ENCODE measurements at places on chromosomes 5 and 9.
A peak's percentile ranks its signal among the peaks of the same experiment; 100 is the strongest.

DNA sequence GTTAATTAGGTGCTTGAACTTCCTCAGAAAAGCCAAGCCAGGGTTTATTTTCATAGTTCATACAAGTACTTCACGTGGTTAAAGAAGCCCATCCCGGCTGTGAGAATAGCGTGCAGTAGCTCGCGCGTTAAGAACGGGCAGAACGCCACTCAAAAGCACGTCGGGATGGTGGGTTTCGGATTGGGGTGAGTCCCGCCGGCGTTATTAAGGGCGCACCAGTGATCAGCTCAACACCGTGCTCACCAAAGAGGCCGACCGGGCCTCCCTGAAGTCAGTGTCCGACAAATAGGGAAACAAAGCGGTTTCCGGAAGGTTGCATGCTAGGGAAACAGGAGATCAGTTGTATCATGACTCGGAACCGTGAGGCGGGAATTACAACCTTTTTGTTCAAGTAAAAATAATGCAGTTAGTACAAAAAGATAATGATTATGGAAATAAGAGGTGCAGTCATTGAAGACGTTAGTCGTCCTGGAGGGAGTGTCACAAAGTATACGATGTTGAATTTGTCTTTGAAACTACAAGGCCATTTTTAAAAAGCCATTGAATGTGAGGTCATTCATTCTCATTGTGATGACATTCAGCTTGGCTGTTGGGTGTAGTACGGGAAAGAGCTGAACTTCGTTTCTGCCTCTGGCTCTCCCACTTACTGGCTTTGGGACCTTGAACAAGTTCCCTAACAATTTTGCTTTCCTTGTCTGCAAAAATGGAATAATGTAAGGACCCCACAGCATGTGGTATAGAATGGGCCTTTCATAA is 992 bp downstream of the SETD9 start:
- peaks cover 21% of the 10 kb centered on the region for H3K4me1 ChIP-seq
- DNase-seq = no peak
- H3K27me3 ChIP-seq = no peaks in the 10 kb centered on the region
- H3K4me3 ChIP-seq = peak overlapping the region; percentile 88
- H3K27ac ChIP-seq = peak overlapping the region; percentile 97

DNA sequence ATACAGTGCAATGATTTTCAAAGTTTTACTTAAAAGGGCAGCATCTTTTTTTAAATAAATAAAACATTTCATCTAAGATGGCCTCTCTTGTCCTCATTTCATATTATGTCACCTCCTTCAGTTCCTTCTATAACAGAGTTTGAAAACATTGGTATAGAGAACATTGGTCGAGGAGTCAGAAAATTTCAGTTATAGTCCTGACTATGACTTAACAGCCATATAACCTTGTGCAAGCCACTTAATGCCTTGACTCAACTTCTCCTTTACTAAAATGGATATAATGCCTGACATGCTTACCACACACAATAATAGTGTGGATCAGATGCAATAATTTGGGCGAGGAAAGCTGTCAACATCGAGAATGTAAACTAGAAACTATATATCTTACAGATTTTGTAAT is 22.6 kb downstream of the SSBP2 start:
- H3K4me3 ChIP-seq = no peak overlapping the region
- H3K27me3 ChIP-seq = no peaks in the 10 kb centered on the region
- H3K4me1 ChIP-seq = peaks cover 33% of the 10 kb centered on the region
- peaks cover 4% of the 10 kb centered on the region for H3K36me3 ChIP-seq
- H3K27ac ChIP-seq = no peak overlapping the region
- DNase-seq = no peak

DNA sequence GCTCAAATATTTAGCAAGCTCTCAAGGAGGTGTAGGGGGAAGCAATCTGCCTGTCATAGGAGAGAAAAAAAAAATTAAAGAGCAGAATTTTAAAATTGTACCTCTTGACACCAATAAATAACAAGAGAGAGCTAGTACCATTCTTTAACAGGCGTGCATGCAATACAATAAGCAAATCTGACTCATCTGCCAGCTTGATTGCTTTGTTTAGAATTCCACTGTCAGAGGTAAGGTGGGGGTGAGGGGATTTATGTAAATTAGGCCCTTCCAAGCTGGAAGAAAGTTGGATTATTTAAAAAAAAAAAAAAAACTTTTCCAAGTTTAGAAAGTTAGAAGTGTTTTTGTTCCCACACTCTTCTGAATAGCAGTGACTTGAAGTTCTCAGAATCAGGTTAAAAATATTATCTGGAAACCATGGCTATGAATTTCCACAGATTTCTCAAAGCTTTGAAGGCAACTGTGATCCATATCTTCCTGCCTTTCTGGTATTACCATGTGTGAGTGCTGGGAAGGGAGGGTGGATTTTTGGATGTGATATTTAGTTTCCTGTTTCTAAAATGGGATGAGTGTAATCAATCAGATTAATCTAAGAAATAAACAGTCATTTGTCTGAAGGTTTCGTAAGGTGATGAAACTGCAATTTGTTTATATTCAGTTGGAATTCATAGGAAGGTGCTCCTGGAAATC is 477.5 kb downstream of the TLE4 start:
- no peak overlapping the region for H3K27ac ChIP-seq
- no peak overlapping the region for H3K4me3 ChIP-seq
- H3K4me1 ChIP-seq = peaks cover 6% of the 10 kb centered on the region
- no peaks in the 10 kb centered on the region for H3K27me3 ChIP-seq
- DNase-seq = no peak
- H3K36me3 ChIP-seq = peaks cover 3% of the 10 kb centered on the region

DNA sequence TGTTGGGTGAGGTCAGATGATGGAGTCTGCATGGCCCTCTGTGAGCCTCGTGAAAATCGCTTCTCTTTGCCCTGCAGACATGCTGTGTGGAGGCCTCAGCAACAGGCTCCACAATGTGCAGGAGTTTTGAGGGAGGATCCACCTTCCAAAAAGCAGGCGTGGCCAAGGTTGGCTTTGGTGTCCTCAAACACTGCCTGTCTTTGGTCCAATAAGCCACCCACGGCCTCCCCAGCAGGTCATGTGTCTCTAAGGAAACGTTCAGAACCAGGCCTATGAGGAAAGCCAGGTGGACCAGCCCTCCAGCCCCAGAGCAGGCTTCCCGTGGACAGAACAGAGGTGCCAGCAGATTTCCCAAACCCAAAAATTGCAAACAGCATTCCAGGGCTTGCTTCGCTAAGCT is 340.7 kb upstream of the IRX2 start:
- H3K27me3 ChIP-seq = peaks cover 14% of the 10 kb centered on the region
- peaks cover 5% of the 10 kb centered on the region for H3K4me1 ChIP-seq
- H3K4me3 ChIP-seq = no peak overlapping the region
- DNase-seq = no peak
- H3K27ac ChIP-seq = no peak overlapping the region

DNA sequence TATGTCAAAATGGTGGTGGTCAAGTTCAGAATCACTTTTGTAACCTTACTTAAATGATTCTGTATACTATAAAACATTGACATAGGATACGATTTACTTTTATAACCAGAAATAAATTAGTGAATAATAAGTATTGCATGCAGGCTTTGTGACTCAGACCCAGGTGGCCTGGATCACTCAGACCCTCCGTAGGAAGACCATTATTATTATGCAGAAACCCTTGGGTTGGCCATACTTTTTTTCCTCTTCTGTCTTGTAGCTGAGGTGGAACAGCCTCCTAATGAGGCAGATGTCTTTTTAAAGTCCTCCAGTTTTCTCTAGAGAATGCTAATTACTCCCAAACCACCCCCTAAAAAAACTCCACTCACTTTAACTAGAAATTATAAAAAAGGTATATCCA is 121.9 kb downstream of the LPAR1 start:
- no peak overlapping the region for H3K4me3 ChIP-seq
- H3K4me1 ChIP-seq = no peaks in the 10 kb centered on the region
- H3K36me3 ChIP-seq = peaks cover 3% of the 10 kb centered on the region
- DNase-seq = no peak

- H3K4me3 ChIP-seq = no peak overlapping the region
- no peak overlapping the region for H3K27ac ChIP-seq
- H3K27me3 ChIP-seq = no peaks in the 10 kb centered on the region
- no peak for DNase-seq
Measured at GRCh38 chr5:109704282-109704952, 14.7 kb downstream of the MAN2A1 start.

- H3K27ac ChIP-seq = no peak overlapping the region
- no peaks in the 10 kb centered on the region for H3K4me1 ChIP-seq
- no peak for DNase-seq
- no peaks in the 10 kb centered on the region for H3K36me3 ChIP-seq
- no peaks in the 10 kb centered on the region for H3K27me3 ChIP-seq
- no peak overlapping the region for H3K4me3 ChIP-seq
Measured at GRCh38 chr5:85614489-85614888, 1003.3 kb upstream of the COX7C start.

GRCh38 chr5:125440905-125441304 is 694.5 kb upstream of the ZNF608 start:
- H3K27me3 ChIP-seq = no peaks in the 10 kb centered on the region
- no peak overlapping the region for H3K4me3 ChIP-seq

GRCh38 chr5:130333089-130333488 is 428.8 kb downstream of the CHSY3 start:
- H3K4me3 ChIP-seq = no peak overlapping the region
- H3K36me3 ChIP-seq = no peaks in the 10 kb centered on the region
- H3K27ac ChIP-seq = no peak overlapping the region
- no peaks in the 10 kb centered on the region for H3K4me1 ChIP-seq
- no peak for DNase-seq
- H3K27me3 ChIP-seq = no peaks in the 10 kb centered on the region

DNA sequence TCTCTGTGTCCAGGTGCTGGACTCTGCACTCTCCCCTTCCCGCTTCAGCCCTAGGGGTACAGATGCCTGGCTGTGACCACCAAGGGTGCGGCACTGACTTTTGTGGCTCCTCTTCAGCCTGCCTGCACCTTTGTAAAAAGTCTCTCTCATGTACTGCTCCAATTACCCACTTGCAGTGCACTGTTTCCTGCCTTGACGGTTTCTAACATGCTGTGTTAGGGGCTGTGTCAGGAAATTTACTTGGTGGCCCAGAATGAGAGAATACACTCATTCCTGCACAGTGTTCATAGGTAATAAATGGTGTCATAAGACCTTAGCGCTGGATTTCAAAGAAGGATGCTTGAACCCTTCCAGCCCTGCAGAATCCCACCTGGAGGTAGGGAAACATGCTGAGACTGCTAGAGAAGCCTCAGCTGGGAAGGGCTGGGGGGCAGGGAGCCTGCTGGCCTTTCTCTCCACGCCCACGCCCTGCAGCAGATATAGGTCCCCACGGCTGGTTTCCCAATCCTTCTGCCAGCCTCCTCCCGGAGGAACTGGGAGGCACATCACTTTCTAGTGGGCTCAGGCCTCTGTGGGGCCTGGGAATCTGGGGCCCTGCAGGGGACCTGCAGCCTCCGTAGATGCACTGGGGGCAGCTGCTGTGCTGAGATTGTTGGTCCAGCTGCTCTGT is 17.6 kb upstream of the HRH2 start:
- no peak overlapping the region for H3K27ac ChIP-seq
- no peak overlapping the region for H3K4me3 ChIP-seq
- peaks cover 4% of the 10 kb centered on the region for H3K4me1 ChIP-seq

DNA sequence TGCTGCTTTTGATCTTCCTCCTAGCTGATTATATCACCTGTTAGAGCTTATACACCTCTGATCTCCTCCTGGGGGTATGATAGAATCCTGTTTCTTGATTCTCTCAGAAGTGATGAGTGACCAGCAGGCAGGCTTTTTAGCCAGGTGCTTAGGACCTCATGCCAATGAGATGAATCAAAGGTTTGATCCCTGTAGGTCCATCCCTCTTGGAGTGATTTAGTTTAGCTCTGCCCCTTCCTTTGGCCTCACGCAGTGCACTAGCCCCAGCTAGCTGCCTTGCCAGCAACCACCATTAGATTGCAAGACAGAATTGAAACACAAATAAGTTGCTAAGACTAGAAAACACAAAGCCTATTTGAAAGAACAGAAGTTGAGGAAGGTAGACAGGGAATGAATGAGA is 84.4 kb downstream of the ZSWIM6 start:
- H3K27ac ChIP-seq = peak overlapping the region; percentile 59
- no peak for DNase-seq
- H3K4me1 ChIP-seq = peaks cover 33% of the 10 kb centered on the region
- no peak overlapping the region for H3K4me3 ChIP-seq
- H3K27me3 ChIP-seq = no peaks in the 10 kb centered on the region

DNA sequence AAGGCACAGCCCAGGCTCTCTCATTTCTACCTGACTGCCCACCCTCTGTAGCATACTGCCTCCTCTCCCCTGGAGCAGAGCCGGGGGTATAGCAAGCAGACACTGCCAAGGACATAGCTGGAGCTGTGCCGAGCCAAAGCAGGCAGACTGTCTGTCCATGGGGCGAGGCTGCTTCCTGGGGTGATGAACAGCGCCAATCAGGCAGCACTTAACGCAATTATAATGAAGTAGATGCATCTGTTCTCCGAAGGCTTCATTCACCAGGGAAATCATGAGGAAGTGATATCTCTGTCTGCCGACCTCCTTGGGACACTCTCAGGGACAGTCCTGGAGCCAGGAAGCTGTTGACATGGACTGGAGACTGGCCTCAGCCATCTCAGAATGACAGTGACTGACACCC is 230.7 kb downstream of the ASTN2 start:
- peaks cover 3% of the 10 kb centered on the region for H3K27me3 ChIP-seq
- no peaks in the 10 kb centered on the region for H3K36me3 ChIP-seq
- H3K27ac ChIP-seq = no peak overlapping the region
- no peak for DNase-seq

Measured in type B pancreatic cell (in vitro differentiated cells).